Fibroblast of skin of abdomen (primary cell): ENCODE measurements at places on chromosomes 11 and 22.
A peak's percentile ranks its signal among the peaks of the same experiment; 100 is the strongest.

GRCh38 chr11:122242731-122243130 is 126.7 kb upstream of the BLID start:
- no peak for DNase-seq

- DNase-seq: peak; percentile 58
Measured at GRCh38 chr22:26646158-26646557, 11.2 kb upstream of the MIAT start.

GRCh38 chr11:64266339-64266738 is 15.0 kb downstream of the PLCB3 start:
- no peak for DNase-seq

DNA sequence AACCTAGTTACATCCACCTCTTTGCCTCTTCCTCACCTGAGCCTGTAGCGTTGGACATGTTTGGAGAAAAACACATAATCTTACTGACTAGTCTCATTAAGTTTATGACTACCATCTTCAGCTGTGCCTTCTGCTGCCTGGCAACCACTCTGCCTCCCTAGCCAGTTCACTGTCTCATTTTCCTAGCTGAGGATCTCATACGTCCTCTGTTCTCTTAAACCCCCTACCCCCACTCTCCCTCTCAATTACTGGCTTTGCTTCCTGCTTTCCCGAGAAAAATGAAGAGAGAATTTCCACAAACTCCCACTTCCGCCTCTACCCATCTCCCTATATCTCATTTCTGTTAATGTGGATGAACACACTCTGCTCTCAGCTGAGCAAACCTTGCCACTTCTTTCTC is 239.3 kb upstream of the POU2AF2 start:
- no peak for DNase-seq

- DNase-seq: no peak
Measured at GRCh38 chr22:37823134-37823985, at the start of gene GALR3. Gene GALR3 (plus strand): TSS chr22:37823382. CDS start chr22:37823407, 25 bp downstream.

DNA sequence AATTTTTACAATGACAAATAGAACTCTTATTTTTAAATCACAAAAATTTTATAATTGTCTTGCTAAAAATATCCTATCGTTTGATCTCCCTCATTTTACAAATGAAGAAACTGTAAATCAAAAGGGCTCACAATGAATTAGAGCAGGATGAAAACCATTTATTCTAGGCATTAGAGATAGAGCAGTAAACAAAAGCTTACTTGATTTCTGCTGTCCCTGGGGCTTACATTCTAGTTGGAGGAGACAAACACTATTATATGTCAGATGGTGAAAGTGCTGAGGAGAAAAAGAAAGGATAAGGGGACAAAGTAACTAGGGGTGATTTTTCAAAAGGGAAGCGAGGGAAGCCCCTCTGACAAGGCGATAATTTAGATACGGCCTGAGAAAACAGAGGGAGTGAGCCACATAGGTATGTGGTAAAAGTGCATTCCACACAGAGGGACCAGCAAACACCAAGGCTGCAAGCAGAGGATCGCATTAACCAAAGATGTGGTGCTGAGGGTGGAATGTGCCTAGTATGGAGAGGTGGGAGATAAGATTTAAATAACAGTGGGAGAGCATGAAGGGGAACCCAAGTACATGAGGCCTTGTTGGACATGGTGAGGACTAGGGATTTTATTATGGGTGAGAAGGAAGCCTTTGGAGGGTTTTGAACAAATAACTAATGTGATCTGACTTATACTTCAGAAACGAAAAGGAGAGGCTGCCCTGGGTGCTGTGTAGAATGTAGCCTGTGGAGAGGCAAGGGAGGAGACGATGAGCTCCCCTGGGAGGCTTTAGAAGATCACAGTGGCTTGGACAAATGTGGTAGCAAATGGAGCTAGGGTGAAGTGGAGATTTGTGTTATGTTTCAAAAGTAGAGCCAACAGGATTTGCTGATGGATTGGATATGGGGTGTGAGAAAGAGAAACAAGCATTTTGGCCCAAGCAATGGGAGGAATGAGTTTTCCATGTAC is 62.1 kb downstream of the PDHX start:
- peak; percentile 13 for DNase-seq

DNA sequence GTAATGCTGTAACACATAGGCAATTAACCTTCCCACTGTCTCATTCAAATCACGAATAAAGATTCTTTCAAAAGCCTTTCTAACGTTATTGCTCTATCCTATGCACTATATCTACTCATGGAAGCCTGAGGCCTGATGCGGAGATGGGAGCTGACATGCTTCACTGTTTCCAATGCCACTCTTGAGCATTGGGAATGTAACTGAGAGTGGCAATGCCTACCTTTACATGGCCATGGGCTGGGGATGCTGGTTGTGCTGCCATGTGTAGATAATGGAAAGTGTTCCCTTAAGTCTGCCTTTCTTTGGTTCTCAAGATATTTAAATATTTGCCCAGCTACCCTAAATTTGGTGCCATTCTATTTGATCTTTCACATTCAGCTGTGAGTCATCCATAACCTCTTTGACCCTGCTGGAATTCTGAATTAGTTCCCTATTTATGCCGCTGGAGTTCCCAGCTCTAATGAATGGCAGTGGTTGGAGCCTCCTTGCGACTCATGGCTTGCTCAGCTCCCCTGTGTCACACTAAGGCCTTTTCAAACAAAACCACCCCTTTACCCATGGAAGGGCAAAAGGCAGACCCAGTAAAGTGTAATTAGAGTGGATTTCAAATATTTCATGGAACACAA is 21.4 kb upstream of the DKK3 start:
- DNase-seq: peak; percentile 60

GRCh38 chr11:37502202-37502601 is 904.2 kb upstream of the RAG2 start:
- DNase-seq: no peak
